Mesangial cell (primary cell): ENCODE measurements at places on chromosomes 12 and 14. TPM values are rescaled to one million over a fixed set of nuclear protein-coding genes. Genes with fewer than 3 reads are reported as not detected.

DNAL1 gene
- 3.9 and 4.6 TPM in 2 replicates for total RNA-seq

SYCP3 gene
- total RNA-seq, result 0.13 TPM in 1 of 2 replicates, not detected in the other

GRIN2B gene
- under 0.01 TPM in 1 of 2 replicates, not detected in the other for total RNA-seq

ART4 gene
- not detected in 2 replicates for total RNA-seq

KRT3 gene
- not detected in 2 replicates for total RNA-seq

NKX2-1 gene
- total RNA-seq, result not detected in 2 replicates

DEGS2 gene
- total RNA-seq, result not detected in 2 replicates

GYS2 gene
- total RNA-seq, result not detected in 2 replicates

AMHR2 gene
- not detected in 2 replicates for total RNA-seq

P2RX2 gene
- total RNA-seq, result not detected in 2 replicates

TSHR gene
- 7.2 TPM in 1 of 2 replicates, not detected in the other for total RNA-seq

KRT73 gene
- not detected in 2 replicates for total RNA-seq

CFAP54 gene
- total RNA-seq, result 0.16 and 0.38 TPM in 2 replicates

RNASE3 gene
- total RNA-seq, result not detected in 2 replicates

SLC25A29 gene
- total RNA-seq, result 47.9 and 56.3 TPM in 2 replicates

CMKLR1 gene
- total RNA-seq, result 0.81 TPM in 1 of 2 replicates, not detected in the other

PLEK2 gene
- total RNA-seq, result 12.2 and 48.1 TPM in 2 replicates

PAN2 gene
- 15.6 and 21.6 TPM in 2 replicates for total RNA-seq

EML1 gene
- total RNA-seq, result 6.7 and 8.6 TPM in 2 replicates

OR4E2 gene
- not detected in 2 replicates for total RNA-seq

ACOT6 gene
- not detected in 2 replicates for total RNA-seq

IL22 gene
- not detected in 2 replicates for total RNA-seq

PLXNC1 gene
- total RNA-seq, result under 0.01 and 0.25 TPM in 2 replicates

LHX5 gene
- not detected in 2 replicates for total RNA-seq

CEBPE gene
- not detected in 2 replicates for total RNA-seq

RILPL2 gene
- 2.3 and 3.7 TPM in 2 replicates for total RNA-seq

TRIM9 gene
- total RNA-seq, result 0.13 and 0.16 TPM in 2 replicates

AJUBA gene
- total RNA-seq, result 79.4 and 123 TPM in 2 replicates

ATG2B gene
- 7.2 and 13.8 TPM in 2 replicates for total RNA-seq

PTPN21 gene
- 7.7 and 13.1 TPM in 2 replicates for total RNA-seq

HOXC5 gene
- total RNA-seq, result 0.76 and 2.0 TPM in 2 replicates

MYG1 gene
- 74.3 and 81.6 TPM in 2 replicates for total RNA-seq

TAS2R7 gene
- total RNA-seq, result not detected in 2 replicates

TMPRSS12 gene
- not detected in 2 replicates for total RNA-seq

MARS1 gene
- 107 and 167 TPM in 2 replicates for total RNA-seq

RFX4 gene
- total RNA-seq, result not detected in 2 replicates

SPRING1 gene
- total RNA-seq, result 31.8 and 46.6 TPM in 2 replicates

ACOT4 gene
- total RNA-seq, result 2.3 TPM in 2 replicates

AKAP5 gene
- 0.98 and 7.0 TPM in 2 replicates for total RNA-seq

CISTR gene
- not detected in 2 replicates for total RNA-seq

GSG1 gene
- 1.1 TPM in 1 of 2 replicates, not detected in the other for total RNA-seq

CNTN1 gene
- total RNA-seq, result 2.4 and 2.7 TPM in 2 replicates

POTEM gene
- not detected in 2 replicates for total RNA-seq

FGF23 gene
- not detected in 2 replicates for total RNA-seq

FAM90A1 gene
- total RNA-seq, result 0.16 and 0.25 TPM in 2 replicates

SLCO1B1 gene
- not detected in 2 replicates for total RNA-seq

KRT79 gene
- 0.16 TPM in 1 of 2 replicates, not detected in the other for total RNA-seq
